ENCODE measurements at places on chromosomes 16 and 17.

DNA sequence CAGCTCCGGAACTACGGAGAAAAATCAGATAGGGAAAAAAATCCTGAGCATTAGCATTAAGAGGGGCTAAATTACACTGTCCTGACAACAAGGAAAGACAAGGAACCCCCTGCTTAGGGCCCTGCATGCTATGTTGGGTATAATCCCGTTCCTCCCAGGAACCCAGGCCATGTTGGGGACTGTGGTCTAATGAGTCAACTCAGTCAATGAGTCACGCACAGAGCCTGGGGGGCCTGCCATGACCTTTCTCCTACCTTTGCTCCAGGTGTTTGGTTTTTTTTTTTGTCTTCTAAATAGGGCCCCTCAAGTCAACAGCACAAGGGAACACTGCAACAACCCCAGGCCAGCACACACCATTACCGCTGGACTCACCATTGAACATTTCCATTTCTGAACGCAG lies 8.9 kb upstream of the ZNF200 start:
- DNase-seq = no peak

GRCh38 chr16:71426069-71426879 lies 15.6 kb downstream of the TLE7 start:
- DNase-seq = peak; percentile 76

DNA sequence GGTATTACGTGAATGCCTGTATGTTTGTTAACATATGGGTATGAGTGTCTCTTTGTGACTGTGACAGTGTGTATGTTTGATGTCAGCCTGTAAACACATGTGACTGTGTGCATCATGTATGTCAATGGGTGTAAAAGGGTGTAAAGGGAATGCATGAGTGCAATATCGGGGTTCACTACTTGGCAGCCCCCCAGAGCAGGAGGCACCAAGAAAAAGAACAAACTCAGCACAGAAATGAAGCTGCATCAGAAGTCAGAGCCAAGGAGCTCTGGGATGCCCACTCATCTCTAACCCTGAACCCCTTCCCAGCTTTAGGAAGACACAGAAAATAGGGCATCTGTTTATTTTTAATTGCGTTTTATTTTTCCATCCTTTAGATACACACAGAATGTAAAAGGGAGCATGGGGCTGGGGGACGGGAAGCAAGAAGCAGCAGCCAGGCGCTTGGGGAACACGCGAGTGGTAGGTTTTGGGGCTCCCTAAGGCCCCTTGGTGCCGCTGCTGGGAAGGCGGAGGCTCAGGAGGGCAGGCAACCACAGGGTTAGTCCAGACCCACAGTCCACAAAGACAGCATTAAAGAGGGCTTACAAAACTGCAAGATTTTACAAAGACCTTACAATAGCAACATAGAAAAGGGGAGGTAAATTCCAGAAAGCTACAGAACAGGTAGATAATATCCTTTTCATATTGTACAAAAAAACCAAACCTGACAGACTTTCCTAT lies 2.3 kb upstream of the HOXB6 start:
- DNase-seq = no peak

GRCh38 chr17:705863-706262 lies 8.8 kb downstream of the VPS53 start:
- DNase-seq = no peak

Data from renal cortical epithelial cell (primary cell).